ENCODE measurements at places on chromosomes 3 and 15.

DNA sequence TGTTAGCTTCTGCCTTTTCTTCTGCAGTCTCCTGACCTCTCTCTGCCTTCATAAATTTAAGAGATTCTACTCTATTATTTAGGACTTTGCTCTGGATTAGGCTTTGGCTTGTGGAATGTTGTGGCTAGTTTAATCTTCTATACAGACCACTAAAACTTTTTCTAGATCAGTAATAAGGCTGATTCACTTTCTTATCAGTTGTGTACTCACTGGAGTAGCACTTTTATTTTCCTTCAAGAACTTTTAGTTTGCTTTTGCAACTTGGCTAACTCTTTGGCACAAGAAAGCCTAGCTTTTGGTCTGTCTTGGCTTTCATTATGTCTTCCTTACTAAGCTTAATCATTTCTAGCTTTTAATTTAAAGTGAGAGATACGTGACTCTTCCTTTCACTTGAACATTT is 265.5 kb upstream of the TBC1D5 start:
- H3K4me1 ChIP-seq = no peaks in the 10 kb centered on the region
- H3K27ac ChIP-seq = no peak overlapping the region
- H3K27me3 ChIP-seq = no peaks in the 10 kb centered on the region
- H3K36me3 ChIP-seq = peaks cover 1% of the 10 kb centered on the region
- H3K4me3 ChIP-seq = no peak overlapping the region

DNA sequence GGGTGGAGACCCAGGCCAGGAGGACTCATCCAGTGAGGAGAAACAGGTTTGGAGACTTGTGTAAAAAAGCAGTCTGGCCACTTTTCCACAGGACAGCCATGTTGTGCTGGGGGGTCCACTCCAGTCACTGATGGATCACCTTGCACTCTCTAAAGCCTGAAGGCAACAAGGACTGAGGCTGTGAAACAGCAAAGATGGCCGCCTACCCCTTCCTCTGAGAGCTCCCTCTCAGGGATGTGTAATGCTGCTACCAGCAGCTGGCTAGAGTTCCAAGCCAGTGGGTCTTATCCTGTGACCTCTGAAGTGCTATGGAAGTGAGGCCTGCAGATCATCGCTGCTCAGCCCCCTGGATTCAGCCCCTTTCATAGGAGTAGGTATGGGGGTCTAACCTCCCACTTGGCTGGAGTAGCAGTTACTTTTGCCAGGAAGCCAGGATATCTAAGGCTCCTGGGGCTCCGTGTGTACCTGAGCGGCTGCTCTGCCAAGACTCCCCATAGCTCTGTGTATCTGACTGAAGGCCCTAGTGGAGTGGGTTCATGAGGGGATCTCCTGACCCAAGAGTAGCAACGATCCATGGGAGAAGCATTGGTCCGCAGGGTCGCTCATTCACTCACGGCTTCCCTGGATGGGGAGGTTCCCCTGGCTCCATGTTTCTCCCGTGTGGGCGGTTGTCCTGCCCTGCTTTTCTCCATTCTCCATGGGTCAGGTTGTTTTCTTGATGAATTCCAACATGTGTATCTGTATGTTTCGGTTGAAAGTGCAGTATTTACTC is 69.9 kb upstream of the TNFSF10 start:
- peaks cover 9% of the 10 kb centered on the region for H3K27me3 ChIP-seq
- H3K27ac ChIP-seq = peak overlapping the region; percentile 94
- peaks cover 64% of the 10 kb centered on the region for H3K4me1 ChIP-seq
- H3K36me3 ChIP-seq = peaks cover 32% of the 10 kb centered on the region
- H3K4me3 ChIP-seq = no peak overlapping the region

DNA sequence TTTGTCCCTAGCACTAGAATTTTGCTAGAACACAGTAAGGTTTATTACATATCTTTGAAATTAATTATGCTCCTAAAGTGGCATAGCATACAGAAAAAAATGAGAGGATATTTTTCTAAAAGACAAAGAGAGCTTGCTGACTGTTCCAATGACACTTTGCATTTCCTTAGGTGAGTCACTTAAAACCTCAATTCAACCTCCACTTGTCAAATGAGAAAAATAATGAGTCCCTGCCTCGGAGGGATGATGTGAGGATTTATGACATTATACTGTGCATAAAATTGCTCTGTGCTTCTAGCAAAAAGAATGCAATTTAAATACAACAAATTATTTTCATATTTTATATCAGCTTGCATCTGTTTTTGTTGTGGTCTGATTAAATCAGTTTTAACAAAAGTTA is 1417.0 kb upstream of the ALCAM start:
- DNase-seq = no peak
- no peaks in the 10 kb centered on the region for H3K4me1 ChIP-seq
- no peaks in the 10 kb centered on the region for H3K36me3 ChIP-seq

- no peaks in the 10 kb centered on the region for H3K36me3 ChIP-seq
- no peaks in the 10 kb centered on the region for H3K4me1 ChIP-seq
- no peak overlapping the region for H3K4me3 ChIP-seq
- H3K27me3 ChIP-seq = peaks cover 6% of the 10 kb centered on the region
- H3K27ac ChIP-seq = no peak overlapping the region
Observed at GRCh38 chr3:23075496-23075895, 127.6 kb upstream of the UBE2E2 start.

DNA sequence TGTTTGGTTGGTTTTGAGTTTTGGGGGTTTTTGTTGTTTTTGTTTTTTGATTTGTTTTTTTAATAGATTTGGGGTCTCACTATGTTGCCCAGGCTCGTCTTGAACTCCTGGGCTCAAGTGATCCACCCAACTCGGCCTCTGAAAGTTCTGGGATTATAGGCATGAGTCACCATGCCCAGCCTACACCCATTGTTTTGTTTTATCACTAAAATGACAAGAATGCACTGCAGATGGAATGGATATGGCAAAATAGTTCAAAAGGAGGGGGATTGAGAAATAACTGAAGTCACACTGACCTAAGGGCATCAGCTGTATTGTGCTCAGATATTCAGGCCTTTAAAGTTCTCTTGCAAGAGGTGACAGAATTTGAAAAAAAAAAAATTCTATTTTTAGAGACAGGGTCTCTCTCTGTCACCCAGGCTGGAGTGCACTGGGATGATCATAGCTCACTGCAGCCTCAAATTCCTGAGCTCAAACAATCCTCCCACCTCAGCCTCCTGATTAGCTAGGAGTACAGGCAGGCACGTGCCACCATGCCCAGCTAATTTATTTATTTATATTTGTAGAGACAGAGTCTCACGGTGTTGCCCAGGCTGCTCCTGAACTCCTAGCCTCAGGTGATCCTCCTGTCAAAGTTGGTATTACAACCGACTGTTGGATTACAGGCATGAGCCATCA is 4.4 kb upstream of the RASA2 start:
- no peak for DNase-seq
- no peaks in the 10 kb centered on the region for H3K36me3 ChIP-seq
- peaks cover 41% of the 10 kb centered on the region for H3K4me1 ChIP-seq
- no peaks in the 10 kb centered on the region for H3K27me3 ChIP-seq
- H3K4me3 ChIP-seq = no peak overlapping the region

DNA sequence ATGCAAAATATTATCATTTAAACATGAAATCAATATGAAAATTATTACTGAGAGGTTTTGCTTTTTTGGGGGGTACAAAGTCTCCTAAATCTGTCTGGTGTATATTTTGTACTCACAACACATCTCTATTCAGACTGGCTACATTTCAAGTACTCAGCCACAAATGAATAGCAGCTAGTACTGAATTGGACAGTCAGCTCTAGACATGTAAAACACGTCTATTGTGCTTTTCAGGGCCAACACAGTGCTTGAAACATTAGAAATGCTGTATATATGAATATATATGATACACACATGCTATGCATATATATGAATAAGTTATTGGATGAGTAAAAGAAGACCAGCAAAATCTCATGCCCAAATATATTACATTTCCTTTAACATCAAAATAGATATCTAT is 103.8 kb upstream of the CFAP20DC start:
- no peak overlapping the region for H3K4me3 ChIP-seq
- DNase-seq = no peak
- peaks cover 10% of the 10 kb centered on the region for H3K27me3 ChIP-seq
- H3K27ac ChIP-seq = no peak overlapping the region
- H3K36me3 ChIP-seq = no peaks in the 10 kb centered on the region

DNA sequence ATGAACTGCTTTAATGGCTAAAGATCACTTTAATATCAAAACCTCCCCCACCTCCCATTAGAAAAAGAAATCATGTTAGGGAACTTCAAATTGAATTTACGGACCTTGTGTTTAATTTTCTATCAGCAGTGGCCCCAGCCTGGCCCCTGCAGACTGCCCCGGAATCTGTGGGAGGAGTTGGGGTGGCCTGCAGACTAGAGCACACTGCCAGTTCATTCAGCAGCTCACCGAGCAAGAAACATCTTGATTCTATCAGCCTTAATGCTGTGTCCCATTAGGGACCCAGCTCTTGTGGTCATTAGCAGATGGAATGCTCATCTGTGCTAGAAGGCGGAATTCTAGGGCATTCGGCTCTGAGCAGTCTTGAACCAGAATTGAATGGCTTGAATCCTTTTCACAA is 54.2 kb downstream of the FLNB start:
- no peaks in the 10 kb centered on the region for H3K27me3 ChIP-seq
- peaks cover 2% of the 10 kb centered on the region for H3K36me3 ChIP-seq
- DNase-seq = no peak
- H3K4me3 ChIP-seq = no peak overlapping the region
- H3K4me1 ChIP-seq = peaks cover 30% of the 10 kb centered on the region

DNA sequence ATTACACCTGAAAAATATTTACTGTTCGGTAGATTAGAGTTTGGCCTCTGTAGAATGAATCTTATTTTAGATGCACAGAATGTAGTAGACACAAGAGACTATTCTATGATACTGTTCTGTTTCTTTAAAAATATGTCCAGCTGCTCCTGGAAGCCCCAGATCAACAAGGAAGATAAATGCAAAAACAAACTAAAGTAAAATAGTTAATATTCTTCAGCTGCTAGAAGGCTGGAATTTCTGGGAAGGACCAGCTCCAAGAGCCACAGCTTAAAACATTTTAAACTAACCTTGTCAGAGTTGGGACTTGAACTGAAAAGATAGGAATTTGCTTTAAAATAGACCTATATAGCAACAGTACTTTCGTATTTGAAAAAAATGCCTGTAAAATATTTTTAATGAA is 277.9 kb downstream of the PTPRG start:
- H3K27me3 ChIP-seq = peaks cover 7% of the 10 kb centered on the region
- no peaks in the 10 kb centered on the region for H3K4me1 ChIP-seq
- H3K4me3 ChIP-seq = no peak overlapping the region

GRCh38 chr15:69685512-69686452 is 233.2 kb downstream of the RPLP1 start:
- DNase-seq = no peak
- peaks cover 6% of the 10 kb centered on the region for H3K27me3 ChIP-seq
- no peak overlapping the region for H3K27ac ChIP-seq
- peaks cover 26% of the 10 kb centered on the region for H3K36me3 ChIP-seq
- H3K4me1 ChIP-seq = peaks cover 10% of the 10 kb centered on the region

- H3K36me3 ChIP-seq = peaks cover 14% of the 10 kb centered on the region
- H3K27me3 ChIP-seq = no peaks in the 10 kb centered on the region
- no peak overlapping the region for H3K4me3 ChIP-seq
- DNase-seq = no peak
Observed at GRCh38 chr15:65254758-65255157, 31.9 kb downstream of the PARP16 start.

GRCh38 chr3:184679056-184679816 is 32.6 kb downstream of the MAGEF1 start:
- H3K27me3 ChIP-seq = peaks cover 4% of the 10 kb centered on the region
- H3K27ac ChIP-seq = no peak overlapping the region
- no peaks in the 10 kb centered on the region for H3K36me3 ChIP-seq
- DNase-seq = no peak
- no peaks in the 10 kb centered on the region for H3K4me1 ChIP-seq
- H3K4me3 ChIP-seq = no peak overlapping the region

GRCh38 chr3:64188810-64189560 is 36.3 kb downstream of the PRICKLE2 start:
- DNase-seq = no peak
- no peak overlapping the region for H3K27ac ChIP-seq
- H3K4me3 ChIP-seq = no peak overlapping the region
- no peaks in the 10 kb centered on the region for H3K36me3 ChIP-seq
- H3K27me3 ChIP-seq = no peaks in the 10 kb centered on the region

DNA sequence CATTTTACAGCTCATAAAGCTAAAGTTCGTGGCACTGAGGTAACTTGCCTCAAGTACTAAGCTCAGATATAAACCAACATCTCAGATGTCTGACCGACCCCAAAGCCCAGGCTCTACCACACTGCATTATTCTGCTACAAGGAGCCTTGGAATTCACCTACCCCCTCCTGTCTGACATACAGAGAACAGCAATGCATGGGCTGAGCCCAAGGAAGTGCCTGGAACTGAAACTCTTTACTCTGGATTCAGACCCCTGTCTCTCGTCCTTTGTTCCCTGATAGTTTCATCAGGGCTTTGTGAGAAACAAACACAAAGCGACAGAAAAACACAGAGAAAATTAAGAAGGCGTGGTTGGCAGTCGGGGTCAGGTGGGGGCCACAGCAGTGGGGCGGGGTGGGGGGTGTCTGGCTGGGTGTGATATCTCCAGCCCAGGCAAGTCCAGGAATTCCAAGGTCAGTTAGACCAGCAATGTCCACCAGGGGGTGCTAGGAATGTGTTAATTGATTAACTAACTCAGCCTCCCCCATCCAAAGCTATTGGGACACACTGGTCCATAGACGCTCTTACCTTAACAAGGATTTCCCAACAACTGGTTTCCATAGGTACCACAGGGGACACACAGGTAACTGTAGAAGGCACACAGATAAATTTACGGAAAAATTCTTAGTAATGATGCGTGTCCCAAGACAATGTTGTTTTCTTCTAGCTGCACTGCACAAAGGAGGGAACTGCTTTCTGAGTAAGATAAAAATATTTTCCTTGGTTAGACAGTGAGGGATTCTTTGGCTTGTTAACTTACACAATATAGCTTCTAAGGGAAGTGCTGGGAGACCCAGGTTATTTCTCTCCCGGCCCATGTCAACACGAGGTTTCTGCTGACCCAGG is 18.8 kb upstream of the SSUH2 start:
- DNase-seq = no peak
- no peaks in the 10 kb centered on the region for H3K36me3 ChIP-seq
- no peak overlapping the region for H3K4me3 ChIP-seq

- no peak overlapping the region for H3K27ac ChIP-seq
- peaks cover 9% of the 10 kb centered on the region for H3K36me3 ChIP-seq
- H3K27me3 ChIP-seq = no peaks in the 10 kb centered on the region
- H3K4me1 ChIP-seq = peaks cover 6% of the 10 kb centered on the region
- no peak overlapping the region for H3K4me3 ChIP-seq
Observed at GRCh38 chr15:39618063-39618823, 37.4 kb downstream of the THBS1 start.
